ENCODE measurements at places on chromosomes 1 and 21. TPM values are rescaled to one million over a fixed set of nuclear protein-coding genes. Genes with fewer than 3 reads are reported as not detected.

GRCh38 chr21:42362700-42363099, 3.6 kb downstream of the TFF1 start:
- no peak for DNase-seq

Gene TNFSF4
- total RNA-seq = 1.5 TPM

Gene FCRL1
- not detected for total RNA-seq

DNA sequence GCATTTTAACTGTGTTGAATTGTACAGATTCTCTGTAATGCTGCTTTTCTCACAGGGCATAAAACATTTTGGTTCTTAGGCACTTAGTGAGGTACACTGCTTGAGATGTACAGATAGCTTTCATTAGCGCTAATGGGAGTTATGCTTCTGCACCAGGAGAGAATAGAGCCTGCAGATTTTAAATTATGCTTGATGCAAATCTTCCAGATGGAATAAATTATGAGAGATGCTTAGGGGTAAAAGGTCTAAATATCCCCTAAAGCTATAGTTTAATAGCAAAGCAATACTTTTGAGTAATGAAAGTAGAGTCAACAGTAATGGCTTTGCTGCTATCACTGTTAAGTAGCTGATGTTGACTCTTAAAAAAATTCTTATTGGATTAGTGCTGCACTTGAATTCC, 248.9 kb downstream of the S1PR1 start:
- DNase-seq = no peak

GRCh38 chr21:37445228-37445627, 78.7 kb downstream of the DYRK1A start:
- DNase-seq = peak; percentile 31

DNA sequence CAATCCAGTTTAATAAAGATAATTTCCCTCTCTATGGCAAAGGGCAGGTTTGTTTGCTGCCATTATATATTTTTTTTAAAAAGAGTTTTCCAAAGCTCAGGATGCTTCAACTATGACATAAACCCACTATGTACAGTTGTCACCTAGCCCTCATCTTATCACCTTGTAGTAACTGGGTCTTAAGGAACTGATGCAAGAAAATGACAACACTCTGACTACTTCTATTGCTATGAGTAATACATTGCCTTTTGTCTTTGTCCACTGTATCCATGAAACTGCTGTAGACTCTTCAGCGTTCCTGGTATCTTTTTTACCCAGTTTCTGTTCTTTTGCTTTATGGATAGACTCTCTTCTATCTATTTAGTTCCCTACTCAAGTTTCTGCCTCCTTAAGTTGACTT, 586.5 kb downstream of the NEGR1 start:
- no peak for DNase-seq

Gene FAM72B
- total RNA-seq = not detected

Gene CLCA1
- not detected for total RNA-seq

DNA sequence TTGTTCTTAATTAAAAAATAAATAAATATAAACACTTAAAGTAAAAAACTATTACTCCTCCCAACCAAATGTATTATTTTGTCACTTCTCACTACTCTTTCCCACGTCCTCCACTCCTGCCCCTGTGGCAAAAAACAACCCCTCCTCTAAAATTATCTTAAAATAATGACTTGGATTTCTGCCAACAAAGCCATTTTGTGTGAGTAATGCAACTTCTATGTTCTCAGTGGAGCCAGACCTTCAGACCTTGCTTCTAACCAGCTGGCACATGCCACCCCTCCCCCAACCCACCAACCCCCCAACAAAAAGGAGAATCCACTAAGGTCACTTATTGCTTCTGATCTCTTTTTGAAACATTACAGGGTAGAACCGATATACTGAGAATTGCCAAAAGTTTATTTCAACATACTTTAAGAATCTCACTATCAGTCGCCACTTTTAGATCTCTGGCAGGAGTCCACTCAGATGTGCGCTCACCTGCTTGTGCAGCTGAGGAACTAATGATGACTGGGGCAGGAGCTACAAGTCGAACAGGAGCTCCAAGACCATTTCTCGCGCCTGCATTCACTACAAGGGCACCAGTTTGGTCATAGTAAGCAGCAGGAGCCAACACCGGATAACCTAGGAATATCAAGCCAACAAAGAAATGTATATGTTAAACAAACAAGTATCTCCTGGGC, 58.3 kb upstream of the SDC3 start:
- no peak for DNase-seq

- no peak for DNase-seq
These were observed 11.1 kb upstream of the MEF2D start for GRCh38 chr1:156511644-156512043.

GRCh38 chr1:15884477-15884876, 37.0 kb downstream of the SPEN start:
- DNase-seq = no peak

DNA sequence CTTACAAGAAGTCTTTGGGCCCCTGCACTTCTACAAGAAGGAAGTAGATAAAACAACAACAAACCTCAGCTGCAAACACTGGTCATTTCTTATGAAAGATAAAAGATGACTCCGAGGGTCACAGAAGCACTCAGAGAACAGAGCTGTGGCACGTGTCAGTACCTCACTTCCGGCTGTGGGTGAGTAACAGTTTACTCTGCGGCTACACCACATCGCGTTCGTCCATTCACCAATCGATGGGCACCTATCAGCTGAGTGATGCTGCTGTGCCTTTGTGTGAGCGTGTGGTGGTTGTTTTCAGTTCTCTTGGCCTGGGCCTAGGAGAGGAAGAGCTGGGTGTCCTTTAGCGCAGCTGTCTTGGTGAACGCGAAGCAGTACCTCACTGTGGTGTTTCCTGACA, 49.9 kb downstream of the COL6A1 start:
- no peak for DNase-seq

- DNase-seq = no peak
These were observed at the start of gene NKAIN1 for GRCh38 chr1:31239653-31240241. NKAIN1 (minus strand) TSS chr1:31239887; CDS start chr1:31239547, 340 bp downstream.

GRCh38 chr1:180311011-180311730, 81.1 kb downstream of the LHX4 start:
- no peak for DNase-seq

DNA sequence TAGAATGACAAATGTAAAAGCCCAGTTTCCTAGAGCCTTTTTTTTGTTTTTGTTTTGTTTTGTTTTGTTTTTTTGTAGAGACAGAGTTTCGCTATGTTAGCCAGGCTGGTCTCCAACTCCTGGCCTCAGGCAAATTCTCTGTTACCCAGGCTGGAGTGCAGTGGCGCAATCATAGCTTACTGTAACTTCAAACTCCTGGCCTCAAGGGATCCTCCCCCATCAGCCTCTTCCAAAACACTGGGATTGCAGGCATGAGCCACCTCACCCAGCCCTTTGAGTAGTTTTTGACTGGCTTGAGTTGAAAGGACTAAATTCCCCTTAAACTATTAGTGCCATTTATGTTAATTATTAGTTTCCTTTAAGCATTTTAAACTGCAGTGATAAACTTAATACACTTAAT, 28.8 kb upstream of the ZBTB18 start:
- DNase-seq = no peak
